AG10803 (cell line): ENCODE measurements at places on chromosomes 6 and 20.

DNA sequence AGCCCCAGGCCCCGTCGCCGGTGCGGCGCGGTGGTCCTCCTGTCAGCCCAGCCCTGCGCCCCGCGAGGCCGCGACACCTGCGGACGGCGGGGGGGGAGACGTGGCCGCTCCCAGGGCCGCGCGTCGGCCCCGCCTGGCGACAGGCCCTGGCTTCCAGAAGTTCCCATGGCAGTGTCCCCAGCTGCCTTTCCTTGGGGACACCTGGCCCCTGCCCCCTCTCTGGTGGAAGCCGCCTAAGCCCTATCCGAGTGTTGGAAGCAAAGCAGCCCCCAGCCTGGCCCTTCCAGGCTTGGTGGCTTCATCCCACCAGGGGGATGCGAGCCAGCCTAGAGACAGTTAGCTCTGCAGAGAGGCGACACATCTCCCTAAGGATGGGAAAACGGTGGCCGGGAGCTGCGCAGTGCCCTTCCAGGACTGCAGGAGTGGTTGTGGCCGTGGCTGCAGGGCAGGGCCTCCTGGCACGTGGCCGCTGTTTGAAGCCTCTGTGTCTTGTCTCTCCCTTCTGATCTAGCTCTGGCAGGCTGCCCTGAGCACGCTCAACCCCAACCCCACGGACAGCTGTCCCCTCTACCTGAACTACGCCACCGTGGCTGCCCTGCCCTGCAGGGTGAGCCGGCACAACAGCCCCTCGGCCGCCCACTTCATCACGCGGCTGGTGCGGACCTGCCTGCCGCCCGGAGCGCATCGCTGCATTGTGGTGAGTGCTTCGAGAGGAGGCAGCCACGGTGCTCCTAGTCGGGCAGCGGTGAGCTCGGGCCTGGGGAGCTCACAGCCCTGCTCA is 816 bp downstream of the NPEPL1 start:
- DNase-seq = no peak

DNA sequence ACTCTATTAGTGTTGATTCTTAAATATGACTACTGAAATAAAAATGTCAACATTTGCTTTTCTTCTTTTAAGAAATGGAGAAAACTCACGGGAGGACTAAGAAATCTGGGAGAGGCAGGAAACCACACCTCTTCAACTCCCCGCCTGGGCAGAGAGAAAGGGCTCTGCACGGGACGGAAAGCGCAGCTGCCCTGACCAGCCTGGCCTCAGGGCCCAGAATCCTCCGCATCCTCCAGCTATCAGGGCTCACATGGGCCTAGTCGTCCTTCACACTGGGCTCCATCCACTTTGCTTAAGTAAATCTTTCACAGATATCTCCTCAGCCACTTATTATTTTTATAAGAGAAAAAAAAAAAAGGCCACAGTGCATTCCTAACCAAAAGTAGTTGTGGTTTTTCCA is 215.1 kb downstream of the TBXT start:
- DNase-seq = no peak

GRCh38 chr6:6629402-6629801 is 40.9 kb downstream of the LY86 start:
- no peak for DNase-seq

DNA sequence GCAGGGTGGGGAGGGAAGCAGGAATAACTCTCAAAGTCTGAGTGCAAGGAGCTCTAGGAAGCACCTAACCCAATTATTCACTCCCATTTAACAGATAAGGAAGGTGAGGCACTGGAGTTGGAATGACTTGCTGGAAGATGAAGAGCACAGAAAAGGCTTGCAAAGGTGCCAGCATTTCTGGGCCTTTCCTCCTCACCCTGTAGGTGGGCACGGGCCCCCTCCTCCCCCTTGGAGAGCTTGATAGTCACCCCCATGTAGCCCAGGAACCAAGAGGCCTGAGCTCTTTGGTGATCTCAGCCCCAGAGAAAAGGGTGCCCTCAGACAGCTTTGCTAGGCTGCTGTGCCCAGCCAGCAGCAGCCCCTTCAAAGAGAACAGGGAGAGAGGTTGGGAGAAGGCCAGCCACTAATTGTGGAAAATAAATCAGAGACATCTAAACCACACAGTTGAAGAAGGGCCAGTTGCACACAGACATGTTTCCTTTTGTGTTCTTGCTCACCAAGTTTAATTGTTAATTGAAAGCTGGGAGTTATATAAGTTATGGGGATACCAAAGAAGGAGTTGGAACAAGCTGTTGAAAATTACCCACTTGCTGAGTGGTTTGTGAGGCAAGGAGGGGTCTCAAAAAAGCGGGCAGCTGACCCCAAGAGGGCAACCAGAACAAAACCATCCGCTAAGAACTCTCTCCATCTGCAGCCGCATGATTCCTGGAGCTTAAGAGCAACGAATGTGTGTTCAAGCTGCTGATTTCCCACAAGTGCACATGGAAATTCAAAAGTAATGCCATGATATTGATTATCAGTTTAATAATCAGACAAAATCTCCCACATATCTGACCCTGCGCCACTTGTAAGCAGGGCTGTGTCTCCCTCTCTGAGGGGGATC is 77.0 kb downstream of the MRPL14 start:
- peak; percentile 77 for DNase-seq

DNA sequence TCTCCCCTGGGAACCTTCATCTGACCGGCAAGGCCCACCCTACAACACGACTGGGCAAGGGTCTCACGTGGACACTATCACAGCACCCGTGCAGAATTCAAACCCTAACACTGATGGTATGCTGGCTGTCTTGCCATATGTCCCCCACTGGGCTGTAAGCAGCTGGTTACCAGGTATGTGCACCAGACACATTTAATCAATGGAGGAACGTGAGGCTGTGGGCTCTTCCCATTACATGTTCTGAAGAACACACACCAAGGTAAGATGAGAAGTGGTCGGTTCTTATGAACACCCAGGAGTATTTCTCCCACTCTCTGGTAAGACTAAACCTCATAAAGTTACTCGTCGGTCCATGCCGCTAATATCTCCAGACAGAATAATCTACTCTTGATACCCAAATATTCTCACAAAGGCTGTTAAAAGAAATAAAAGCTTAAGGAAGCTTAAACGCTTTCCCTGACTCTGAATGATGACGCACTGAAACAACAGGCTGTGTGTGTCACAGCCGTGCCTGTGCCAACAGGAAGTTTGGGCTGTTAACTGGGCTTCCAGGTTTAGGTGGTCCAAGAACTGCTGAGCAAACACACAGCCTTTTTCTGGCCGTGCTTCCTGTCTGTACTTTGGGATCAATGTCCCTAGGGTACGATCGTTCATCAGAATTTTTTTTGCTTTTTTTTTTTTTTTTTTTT is 75.3 kb downstream of the SLC23A2 start:
- peak; percentile 18 for DNase-seq

DNA sequence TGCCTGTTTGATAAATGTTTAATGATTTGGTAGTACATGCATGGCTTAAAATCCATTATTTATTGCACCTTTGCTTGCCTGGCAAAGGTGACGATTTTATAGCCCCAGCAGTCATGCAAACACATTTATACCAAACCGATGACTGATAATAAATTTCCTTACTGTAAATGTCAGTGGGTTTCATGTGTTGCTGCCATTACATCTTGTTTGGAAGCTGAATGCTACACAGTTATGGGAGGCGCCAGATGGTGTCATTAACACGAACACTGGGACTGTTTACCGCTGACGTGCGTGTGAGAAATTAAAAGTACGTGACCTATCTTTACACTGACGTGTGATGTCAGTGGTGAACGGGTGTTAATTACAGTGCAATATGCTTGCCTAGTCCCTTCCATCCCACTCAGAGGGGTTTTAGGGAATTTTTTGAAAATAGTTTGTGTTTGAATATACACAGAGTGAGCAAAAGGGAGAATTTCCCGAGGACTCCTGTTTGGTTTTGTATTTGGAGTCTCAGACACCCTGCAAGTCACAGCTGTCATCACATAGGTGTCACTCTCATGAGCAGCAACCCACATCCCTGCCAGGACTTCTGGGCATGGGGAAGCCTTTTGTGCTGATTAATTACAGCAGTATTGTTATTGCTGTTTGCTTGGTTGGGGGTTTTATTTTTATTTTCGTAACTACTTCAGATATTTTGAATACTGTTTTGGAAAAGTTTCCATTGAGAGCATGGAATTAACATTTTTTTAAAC is 151.8 kb upstream of the INSM1 start:
- no peak for DNase-seq
